ENCODE measurements at places on chromosomes 6 and 20. TPM values are rescaled to one million over a fixed set of nuclear protein-coding genes. Genes with fewer than 3 reads are reported as not detected.

DNA sequence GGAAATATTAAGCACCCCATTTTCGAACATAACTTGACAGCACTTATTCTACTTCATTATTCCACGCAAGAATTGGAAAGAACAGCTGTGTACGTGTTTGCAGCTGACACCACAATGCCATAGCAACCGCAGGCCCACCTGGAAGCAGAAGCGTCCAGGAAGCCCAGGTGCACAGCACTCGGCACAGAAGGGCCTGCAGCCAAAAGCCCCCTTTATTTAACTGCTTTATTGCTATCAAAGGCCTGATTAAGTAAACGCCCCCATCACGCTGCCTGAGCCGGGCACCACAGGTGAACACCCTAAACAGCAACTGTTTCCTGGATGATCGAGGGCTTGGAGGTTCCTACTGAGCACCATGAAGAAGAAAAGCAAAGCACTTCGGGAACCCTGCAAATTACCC, 6.3 kb downstream of the TAF4 start:
- no peak for DNase-seq

KCNK15 gene
- total RNA-seq: 0.18 TPM

PYGB gene
- 6.6 TPM for total RNA-seq

GRCh38 chr6:131643855-131644460, 6.9 kb downstream of the ENPP3 start:
- DNase-seq: no peak

- DNase-seq: no peak
These were observed 16.0 kb downstream of the ECT2L start for GRCh38 chr6:138811866-138812265.

DNA sequence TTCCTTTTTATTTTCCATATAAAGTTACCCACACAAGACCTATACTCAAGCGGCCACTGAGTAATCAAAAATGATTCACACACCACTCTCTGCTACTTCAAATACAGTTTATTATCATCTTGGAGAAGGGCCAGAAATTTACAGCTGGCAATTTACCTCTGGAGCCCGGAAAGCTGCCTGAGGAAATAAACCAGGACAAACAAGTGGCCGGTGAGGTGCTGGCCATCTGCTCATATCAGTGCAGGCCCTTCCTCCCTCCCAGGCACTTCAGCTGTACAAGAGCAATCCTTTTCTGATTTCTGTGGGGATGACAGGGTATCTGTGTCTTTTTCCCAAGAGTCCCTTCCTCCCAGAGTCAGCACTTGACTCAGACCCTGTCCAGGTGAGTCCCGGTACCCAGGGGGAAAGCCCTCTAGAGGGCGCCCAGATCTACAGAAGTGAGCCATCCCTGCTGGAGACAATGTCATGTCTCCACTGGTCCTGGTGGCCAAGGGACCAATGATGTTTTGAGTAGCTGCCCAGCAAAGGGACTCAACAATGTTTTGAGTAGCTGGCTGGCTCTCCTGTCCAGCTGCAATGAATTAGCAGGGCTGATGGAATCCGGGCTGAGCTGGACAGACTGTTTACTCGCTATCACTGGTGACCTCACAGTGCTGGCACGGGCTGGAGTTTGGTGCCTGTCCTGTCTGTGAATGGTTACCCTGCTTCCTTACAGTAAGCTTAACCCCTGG, 23.6 kb downstream of the LRP11 start:
- DNase-seq: peak; percentile 77

DNA sequence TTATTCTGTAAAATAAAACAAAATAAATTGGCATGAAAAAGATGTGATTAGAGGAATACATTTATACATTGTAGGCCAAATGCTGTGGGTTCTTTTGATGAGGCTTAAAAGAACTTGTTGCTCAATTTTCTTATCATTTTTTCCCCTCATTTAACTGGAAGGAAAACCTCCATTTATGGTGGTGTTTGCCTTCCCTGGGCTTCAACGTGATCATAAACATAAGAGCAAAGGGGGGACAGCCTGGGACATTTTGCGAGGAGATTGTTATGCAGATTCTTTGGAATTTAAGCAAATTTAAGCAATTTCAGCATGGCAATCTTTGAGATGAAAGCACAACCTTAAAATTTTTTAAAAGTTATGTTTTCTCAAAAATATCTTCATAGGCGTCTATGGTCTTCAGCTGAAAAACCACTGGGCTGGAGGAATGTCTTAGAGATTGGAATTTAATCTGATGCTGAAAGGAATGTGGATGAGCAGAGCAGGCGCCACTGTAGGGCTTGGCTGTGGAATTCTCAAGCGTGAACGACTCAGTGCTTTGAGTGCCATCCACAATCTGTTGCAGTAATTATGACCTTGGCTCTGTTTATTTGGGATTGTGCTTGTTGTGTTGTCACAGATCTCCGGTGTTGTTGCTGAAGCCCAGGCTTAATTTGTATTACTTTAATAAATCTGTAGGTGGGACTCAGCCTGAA, 149.4 kb upstream of the MLIP start:
- DNase-seq: no peak

DNA sequence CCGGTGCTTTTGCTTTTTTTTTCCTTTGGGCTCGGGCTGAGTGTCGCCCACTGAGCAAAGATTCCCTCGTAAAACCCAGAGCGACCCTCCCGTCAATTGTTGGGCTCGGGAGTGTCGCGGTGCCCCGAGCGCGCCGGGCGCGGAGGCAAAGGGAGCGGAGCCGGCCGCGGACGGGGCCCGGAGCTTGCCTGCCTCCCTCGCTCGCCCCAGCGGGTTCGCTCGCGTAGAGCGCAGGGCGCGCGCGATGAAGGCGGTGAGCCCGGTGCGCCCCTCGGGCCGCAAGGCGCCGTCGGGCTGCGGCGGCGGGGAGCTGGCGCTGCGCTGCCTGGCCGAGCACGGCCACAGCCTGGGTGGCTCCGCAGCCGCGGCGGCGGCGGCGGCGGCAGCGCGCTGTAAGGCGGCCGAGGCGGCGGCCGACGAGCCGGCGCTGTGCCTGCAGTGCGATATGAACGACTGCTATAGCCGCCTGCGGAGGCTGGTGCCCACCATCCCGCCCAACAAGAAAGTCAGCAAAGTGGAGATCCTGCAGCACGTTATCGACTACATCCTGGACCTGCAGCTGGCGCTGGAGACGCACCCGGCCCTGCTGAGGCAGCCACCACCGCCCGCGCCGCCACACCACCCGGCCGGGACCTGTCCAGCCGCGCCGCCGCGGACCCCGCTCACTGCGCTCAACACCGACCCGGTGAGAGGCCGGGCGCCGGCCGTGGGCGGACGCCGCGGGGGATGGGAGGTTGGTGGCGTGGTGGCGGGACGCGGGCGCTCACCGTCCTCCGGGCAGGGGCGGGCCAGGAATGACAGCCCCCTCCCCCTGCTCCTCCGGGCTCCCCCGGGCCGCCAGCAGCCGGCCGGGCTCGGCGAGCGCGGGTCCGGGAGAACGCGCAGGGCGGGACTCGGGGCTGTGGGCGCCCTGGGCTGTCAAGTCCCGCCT, 606 bp downstream of the ID4 start:
- no peak for DNase-seq

DNA sequence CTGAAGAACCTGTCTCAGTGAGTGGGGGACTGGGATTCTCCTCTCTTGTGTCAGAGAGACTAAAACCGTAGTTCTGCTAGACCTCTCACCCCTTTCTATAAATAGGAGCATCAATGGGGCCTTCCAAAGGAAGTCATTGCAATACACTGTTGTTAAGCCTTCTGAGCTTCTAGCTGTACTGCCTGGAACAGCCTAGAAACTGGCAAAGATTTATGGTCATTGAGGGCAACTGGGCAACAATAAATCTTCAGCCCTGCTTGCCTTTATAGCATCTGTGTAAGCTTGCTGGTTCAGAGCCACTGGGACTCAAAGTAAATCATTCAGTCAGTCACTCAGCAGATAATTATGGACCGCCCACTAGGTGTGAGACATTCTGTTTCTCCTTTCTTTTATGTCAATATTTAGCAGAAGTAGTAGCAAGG, 53.2 kb downstream of the PPP1R14C start:
- no peak for DNase-seq

DNA sequence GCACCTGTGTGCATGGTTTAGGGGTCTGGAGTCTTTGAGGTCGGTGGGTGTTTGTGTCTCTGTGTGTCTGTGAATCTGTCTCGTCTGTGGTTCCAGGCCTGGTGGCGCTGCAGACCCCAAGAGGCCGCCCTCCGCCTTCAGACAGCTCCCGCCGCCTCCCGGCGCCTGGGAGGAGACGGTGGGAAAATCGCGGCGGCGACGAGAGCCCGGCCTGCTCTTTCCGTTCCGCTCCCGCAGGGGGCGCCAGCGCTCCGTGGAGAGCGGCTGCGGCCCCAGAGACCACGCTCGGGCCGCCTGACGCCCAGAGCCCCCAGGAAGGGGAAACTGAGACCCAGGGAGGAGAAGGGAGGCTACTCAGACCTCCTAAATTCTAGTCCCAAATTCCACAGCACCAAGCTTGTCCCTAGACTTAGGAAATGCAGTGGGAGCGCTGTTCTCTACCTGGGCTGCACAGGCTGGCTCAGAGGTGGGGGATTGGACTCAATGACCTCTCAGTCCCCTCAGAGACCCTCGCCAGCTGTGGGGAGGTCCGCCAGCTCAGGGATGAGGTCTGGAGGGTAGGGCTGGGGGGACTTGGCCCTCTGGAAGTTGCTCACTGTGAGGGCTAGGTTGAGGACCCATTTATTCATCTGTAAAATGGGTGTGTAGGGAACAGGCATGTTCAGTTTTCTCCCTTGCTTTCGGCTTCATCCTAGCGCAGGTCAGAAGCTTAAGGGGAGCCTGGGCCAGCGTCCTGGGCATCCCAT, 36.9 kb upstream of the BLCAP start:
- DNase-seq: peak; percentile 45

GRCh38 chr20:59822291-59823029, 111.0 kb downstream of the SYCP2 start:
- no peak for DNase-seq

DNA sequence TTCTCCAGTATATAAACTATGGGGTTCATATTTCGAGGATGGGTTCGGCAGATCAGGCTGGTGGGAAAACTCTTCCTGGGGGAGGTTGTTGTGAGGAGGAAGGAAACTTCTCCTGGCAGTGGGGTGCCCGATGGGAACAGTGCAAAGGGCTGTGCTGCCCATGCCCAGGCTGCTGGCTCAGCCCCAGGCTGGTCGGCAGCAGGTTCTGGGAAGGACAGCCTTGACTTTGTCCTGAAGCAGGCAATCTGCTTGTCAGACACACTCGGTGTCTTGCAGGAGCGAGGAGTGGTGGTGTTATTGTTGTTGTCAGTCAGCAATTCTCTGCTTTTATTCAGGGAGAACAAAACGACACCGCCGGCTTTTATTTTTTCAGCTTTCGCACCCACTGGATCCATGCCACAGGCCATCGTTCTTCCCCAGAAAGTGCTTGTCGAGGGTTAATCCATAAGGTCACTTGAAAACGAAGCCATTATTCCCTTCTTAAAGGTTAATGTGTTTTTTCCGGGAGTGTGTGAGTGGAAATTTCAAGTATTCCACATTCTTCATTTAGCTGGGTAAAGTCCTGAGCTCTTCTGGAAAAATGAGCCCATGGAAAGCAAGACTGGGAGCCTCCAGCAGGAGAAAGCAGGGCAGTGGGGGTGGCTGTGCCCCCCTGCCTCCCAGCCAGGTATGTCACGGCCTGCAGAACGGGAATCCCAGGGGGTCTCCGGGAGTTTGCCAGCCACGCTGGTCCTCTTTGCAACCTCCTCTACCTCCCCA, 57.0 kb upstream of the STX16 start:
- DNase-seq: no peak

MACROD2 gene
- total RNA-seq: 3.0 TPM

CRISP1 gene
- not detected for total RNA-seq

- no peak for DNase-seq
These were observed 309.8 kb upstream of the SUPT3H start for GRCh38 chr6:45687570-45687969.

GRCh38 chr20:38115205-38115604, 49.9 kb downstream of the TGM2 start:
- DNase-seq: no peak

DNA sequence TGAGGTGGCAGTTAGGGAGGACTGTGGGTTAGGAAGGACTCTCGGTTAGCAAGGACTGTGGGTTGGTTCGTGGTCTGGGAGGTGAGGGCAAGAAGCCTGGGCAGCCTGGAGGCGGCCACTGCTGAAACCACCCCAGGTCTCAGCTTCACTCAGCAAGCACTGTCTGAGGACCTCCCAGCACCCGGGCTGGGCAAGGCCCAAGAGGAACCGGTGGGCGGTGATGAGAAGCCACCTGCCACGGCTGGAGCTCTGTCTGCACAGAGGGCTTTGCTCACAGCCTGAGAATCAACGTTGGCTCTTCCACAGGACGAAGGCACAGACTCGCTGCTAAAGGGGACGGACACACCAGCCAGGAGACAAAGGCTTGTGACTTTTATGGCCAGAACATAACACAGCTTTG, 69.3 kb downstream of the DACT2 start:
- no peak for DNase-seq

DNA sequence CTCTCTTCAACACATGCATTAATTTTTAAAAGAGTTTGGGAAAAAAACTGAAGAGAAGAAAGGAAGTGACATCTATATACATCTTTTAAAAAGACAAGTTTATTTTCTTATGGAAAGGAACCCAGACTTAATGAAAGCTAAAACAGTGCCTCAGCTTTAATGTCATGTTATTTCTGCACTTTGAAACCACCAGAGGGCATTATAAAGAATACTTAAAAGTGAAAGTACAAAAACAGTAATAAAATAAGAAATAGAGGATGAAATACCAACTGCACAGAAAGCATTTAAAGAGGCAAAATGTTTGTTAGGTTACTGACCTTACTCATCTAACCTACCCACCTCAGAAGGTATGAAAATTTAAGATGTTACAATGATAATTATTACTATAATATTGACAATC, 98.8 kb downstream of the HUS1B start:
- DNase-seq: no peak

- no peak for DNase-seq
These were observed 74.5 kb downstream of the LINC00237 start for GRCh38 chr20:21031666-21032065.

All from right lobe of liver (tissue), 6 donors.